ENCODE measurements at places on chromosomes 16 and 17. TPM values are rescaled to one million over a fixed set of nuclear protein-coding genes. Genes with fewer than 3 reads are reported as not detected.

The SHBG gene
- 0.62 TPM for total RNA-seq

The C17orf100 gene
- total RNA-seq = 0.48 TPM

The TBC1D3E gene
- not detected for total RNA-seq

The KIAA0753 gene
- total RNA-seq = 7.8 TPM

- DNase-seq = no peak
Observed at GRCh38 chr17:18139949-18140348, 31.4 kb downstream of the MYO15A start.

- no peak for DNase-seq
Observed at GRCh38 chr17:11814655-11815262, 182.5 kb downstream of the ZNF18 start.

- DNase-seq = no peak
Observed at GRCh38 chr16:28321700-28322411, 29.5 kb downstream of the SBK1 start.

- no peak for DNase-seq
Observed at GRCh38 chr16:83602761-83603722, 204.7 kb upstream of the HSBP1 start.

- no peak for DNase-seq
Observed at GRCh38 chr17:15119968-15120367, 145.2 kb downstream of the PMP22 start.
